ENCODE measurements at places on chromosomes 3 and 15.
A peak's percentile ranks its signal among the peaks of the same experiment; 100 is the strongest.

- no peak for DNase-seq
These were observed 17.9 kb downstream of the CRYGS start for GRCh38 chr3:186526256-186526606.

DNA sequence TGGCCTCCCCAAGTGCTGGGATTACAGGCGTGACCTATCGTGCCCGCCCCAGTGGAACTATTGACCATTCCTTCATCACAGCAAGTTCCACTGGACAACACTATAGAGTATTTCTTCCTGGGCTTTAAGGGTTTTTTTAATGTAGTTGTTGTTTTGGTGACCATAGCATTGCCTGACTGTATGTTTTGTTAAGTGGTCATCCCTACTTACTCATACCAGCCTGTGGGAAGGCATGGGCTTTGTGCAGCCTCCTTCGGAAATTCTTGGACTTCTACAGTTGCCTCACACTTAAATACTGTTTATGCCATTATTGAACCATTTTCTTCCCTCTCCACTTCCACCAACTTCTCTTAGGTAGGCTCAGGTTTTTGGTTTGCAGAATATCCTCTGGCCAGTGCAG lies 19.9 kb upstream of the ALPK3 start:
- no peak for DNase-seq

- peak; percentile 38 for DNase-seq
These were observed 63.6 kb downstream of the LINGO1 start for GRCh38 chr15:77568973-77569728.

DNA sequence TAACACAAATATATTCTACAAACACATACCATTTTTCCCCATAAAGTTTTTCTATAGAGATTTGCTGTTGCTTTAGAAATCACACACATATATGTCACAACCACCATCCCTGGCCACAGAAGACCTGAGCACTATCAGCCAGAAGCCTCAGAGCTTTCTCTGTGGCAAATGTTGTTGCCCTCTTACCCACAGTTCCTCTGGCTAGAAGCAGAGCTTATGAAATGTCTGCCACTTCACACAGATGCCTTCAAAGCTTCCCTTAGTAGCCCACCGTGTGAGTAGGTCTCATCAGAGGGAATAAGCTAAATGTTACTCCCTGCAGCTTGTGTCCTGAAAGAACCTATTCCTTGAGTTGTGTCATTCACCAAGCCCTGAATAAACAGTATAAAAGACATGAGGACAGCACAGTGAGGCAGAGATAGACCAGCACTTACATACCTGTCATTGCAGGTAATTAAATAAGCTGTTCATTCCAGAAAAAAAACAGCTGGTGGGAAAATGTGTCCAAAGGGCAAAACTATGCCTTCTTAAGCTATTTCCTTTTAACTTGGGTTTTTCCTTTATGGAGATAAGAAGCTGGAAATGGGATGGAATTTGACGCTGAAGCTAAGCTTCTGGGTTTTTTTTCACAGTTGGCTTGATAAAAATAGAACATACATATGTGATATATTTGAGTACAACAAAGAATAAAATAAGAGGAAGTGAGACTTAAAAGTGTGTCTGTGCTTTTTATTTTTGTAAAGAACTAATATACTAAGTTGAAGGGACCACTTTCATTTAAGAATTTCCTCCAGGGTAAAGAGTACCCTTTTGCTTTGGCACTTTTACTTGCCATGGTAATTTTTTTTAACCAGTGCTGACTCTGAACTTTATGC lies 391.4 kb downstream of the KCNH8 start:
- DNase-seq: peak; percentile 62

GRCh38 chr15:26974120-26974780 lies 3.3 kb downstream of the GABRG3 start:
- DNase-seq: peak; percentile 41

DNA sequence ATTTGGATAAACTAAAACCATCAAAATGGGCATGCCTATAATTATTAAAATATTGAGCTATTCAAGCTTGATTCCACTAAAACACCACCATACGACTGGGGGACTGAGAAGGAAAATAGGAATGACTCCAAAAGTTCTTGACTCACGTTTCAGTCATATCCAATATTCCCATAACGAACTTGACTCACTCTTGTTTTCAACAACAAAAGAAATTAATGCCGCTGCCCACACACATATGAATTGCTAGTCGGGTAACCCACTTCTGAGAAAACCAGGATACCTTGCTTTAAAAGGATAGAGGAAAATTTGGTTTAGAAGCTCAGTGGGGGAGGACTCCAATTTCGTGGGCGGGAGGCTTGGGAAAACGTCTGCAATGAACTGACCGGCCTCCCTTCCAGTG lies 5.2 kb downstream of the HTR3C start:
- no peak for DNase-seq

GRCh38 chr3:116716490-116716889 lies 6.9 kb downstream of the TUSC7 start:
- no peak for DNase-seq

- DNase-seq: no peak
These were observed 197.9 kb downstream of the TPRG1 start for GRCh38 chr3:189369636-189370035.

GRCh38 chr15:36251450-36251849 lies 328.0 kb upstream of the CDIN1 start:
- no peak for DNase-seq

- no peak for DNase-seq
These were observed 1102.2 kb downstream of the IGSF11 start for GRCh38 chr3:117932441-117932840.

- DNase-seq: peak; percentile 58
These were observed 533 bp upstream of the SMAD3 start for GRCh38 chr15:67064607-67065530.

DNA sequence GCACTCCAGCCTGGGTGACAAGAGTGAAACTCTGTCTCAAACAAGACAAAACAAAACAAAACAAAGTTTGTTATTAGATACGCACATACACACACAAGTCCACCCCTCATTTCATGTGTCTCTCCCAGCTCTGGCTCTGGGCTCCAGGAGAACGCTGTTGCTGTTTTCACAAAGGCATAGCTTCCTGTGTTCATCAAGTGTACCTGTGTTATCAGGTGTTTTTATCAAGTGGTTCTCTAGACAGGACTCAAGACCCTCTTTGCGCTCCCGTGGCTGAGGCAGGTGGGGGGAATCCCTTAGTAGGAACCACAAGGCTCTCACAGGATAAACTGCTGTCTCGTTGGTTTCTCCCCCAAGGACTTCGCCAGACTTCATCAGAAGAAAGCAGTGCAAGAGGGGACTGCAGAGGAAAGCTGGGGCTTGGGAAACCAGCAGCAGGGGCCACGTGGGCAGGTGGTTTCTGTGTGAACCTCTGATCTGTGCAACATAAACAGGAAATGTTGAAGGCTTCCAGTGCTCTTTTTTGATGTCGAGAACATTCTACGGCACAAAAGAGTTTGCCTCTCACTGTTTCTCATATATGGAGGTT lies 6.9 kb upstream of the PPP1R2 start:
- peak; percentile 62 for DNase-seq

- DNase-seq: no peak
These were observed 224.0 kb downstream of the CHL1 start for GRCh38 chr3:420584-420983.

DNA sequence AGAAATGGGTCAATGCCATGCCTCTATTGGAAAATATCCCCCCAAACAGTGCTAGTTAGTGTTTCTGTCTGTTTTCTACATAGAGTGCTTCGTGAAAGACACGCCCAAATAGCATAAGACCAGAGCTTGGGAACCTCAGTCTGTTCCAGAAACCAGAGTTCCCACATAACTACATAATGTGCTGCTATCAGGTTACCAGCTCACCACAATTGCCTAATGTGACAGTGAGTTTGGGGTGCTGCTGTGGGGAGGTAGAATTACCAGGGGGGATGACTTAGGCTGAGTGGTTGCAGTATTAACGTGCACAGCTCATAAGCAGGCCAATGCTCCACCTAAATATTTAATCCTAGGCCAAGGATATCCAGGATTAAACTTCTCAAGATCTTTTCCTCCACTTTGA lies 39.2 kb downstream of the DUT start:
- no peak for DNase-seq

DNA sequence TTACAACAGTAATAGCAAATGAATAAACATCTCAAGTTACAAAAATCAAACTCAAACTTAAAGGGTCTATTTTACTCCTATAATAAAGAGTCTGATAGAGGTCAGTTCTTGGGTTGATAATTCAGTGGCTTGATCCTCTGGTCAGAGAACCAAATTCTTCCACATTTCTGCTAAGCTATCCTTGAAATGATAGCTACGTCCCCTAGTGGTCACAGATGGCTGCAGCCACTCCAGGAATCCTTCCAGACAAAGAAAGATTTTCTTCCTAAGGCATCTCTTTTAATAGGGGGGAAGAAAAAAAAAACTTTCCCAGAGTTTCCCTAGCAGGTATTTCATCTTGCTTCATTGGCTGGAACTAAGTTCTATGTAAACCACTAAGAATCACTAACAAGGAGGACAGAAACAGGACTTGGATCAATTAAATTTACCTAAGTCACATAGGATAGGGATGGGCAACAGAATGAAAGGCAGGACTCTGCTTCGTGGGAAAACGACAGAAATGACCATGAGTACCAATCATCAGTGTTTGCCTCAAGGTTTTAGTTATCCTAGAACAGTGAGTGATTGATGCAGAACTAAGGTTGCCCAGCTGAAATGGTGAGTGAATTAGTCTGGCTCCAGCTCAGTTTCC lies 160.7 kb downstream of the STAC start:
- no peak for DNase-seq

GRCh38 chr15:69395991-69396390 lies 18.2 kb upstream of the KIF23 start:
- DNase-seq: no peak

DNA sequence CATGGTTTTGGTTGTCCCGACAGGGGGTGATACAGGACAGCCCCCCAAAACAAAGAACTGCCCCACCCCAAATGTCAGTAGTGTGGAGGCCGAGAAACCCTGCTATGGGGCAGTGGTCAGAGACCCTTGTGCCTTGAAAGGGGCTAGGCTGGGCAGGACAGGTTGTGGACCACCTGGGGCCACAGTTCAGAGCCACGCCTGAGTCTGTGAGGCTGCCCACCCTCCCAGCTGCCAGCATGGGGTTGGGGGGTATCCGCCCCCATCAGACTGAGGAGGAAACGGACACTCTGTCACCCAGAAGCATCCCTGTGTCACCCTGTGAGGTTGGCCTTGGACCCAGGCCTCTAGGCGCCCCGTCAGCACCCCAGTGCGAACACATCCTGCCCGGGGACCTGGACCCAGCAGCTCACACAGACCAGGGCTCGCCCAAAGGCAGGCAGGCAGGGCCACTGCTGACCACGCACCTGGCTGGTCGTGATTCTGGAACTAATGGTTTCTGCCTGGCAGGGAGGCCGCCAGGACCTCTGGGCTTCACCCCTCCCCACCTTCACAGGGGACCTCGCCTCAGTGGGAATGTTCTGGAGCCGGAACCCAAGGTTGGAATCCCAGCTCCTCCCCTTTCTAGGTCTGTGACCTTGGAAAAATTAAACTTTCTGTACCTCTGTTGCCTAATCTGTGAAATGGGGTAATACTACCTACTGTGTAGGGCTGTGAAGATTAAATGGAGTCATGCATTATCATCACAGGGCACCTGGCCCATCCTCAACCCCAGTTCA lies 1.4 kb downstream of the SLC41A3 start:
- no peak for DNase-seq
